ENCODE measurements at places on chromosomes 1 and 21.

DNA sequence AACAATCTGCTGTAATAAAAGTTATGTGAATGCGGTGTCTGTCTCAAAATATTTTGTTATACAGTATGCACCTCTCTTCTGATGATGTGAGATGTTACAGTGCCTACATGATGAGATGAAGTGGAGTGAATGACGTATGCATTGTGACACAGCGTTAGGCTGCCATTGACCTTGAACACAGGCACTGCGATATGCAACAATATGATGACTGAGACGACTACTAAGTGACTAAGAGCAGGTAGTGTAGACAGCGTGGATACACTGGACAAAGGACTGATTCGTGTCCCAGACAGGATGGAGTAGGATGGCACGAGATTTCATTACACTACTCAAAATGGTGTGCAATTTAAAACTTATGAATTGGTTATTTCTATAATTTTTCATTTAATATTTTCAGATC, 8.4 kb downstream of the SGIP1 start:
- no peak for DNase-seq

DNA sequence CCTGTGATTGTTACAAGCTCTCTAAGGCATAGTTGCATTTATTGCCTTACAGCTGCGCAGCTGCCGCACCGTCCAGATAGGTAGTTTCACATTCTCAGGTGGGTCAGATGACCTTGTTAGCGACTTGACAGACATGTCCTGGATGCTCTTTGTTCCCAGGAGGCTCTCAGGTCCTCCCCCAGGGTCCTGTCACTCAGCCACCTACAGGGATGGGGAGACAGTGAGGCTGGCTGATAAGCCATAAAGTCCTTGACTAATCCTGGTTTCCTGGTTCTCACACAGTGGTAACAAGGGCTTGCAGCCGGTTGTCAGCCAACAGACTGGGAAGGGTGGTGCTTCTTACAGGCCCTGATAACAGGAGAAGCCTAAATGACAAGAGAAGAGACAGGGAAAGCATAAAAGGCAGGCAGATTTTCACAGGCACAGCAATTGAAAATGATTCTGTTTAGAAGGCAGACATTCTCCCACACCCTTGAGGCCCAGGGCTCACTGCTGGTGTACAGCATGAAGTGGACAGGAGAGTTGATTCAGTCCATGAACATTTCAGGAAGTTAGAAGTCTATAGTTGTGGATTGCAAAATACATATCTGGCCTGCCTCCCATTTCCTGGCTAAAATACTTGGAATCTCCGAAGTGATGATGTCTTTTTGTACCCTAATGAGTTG, 2.9 kb downstream of the ARF1 start:
- peak; percentile 93 for DNase-seq

GRCh38 chr1:147849098-147849895, 53.3 kb upstream of the GJA8 start:
- DNase-seq = peak; percentile 75

- no peak for DNase-seq
Measured at GRCh38 chr1:224866940-224867339, 62.5 kb upstream of the DNAH14 start.

- peak; percentile 49 for DNase-seq
Measured at GRCh38 chr21:44927587-44928461, 7.1 kb upstream of the ITGB2 start.
